ENCODE measurements at places on chromosomes 3 and 15. TPM values are rescaled to one million over a fixed set of nuclear protein-coding genes. Genes with fewer than 3 reads are reported as not detected.
A peak's percentile ranks its signal among the peaks of the same experiment; 100 is the strongest.

- DNase-seq: no peak
These were observed 40.2 kb upstream of the PYGO1 start for GRCh38 chr15:55628369-55628730.

The BCHE gene
- 36.5 TPM for total RNA-seq

The SLTM gene
- total RNA-seq: 50.6 TPM

DNA sequence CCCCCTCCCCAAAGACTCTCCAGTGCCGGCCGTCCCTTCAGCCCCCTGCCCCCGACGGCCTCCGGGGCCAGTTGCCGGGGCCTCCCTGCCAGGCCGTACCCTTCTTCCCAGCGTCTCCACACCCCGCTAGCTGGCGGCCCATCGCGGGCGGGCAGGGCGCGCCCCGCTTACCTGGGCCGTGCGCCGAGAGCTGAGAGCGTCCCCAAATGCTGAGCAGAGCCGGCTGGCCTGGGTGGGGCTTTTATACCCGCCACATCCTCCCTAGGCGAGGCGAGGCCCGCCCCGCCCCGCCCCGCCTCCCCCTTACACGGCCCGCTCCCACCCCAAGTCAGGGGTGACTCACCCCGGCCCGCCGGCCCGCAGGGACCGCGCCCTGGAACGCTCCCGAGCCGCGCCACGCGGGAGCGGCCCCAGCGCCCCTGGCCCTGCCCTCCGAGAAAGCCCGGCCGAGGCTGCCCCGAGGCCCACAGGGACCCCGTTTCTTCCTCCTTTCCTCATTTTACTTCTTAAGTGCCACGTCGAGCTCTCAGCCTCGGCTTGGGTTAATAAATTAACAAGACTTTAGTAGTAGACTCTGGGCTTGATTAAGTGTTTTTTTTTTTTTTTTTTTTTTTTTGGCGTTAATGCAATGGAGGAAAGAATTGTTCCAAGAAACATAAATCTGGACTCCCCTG is at the start of gene ANXA2:
Gene ANXA2, minus strand, starts transcription at position 215 of the 674 bp plus-strand sequence. CDS start 11,911 bp downstream, outside the sequence.
- peak; percentile 89 for DNase-seq

GRCh38 chr15:70399204-70399603 is 301.5 kb upstream of the TLE3 start:
- DNase-seq: no peak

DNA sequence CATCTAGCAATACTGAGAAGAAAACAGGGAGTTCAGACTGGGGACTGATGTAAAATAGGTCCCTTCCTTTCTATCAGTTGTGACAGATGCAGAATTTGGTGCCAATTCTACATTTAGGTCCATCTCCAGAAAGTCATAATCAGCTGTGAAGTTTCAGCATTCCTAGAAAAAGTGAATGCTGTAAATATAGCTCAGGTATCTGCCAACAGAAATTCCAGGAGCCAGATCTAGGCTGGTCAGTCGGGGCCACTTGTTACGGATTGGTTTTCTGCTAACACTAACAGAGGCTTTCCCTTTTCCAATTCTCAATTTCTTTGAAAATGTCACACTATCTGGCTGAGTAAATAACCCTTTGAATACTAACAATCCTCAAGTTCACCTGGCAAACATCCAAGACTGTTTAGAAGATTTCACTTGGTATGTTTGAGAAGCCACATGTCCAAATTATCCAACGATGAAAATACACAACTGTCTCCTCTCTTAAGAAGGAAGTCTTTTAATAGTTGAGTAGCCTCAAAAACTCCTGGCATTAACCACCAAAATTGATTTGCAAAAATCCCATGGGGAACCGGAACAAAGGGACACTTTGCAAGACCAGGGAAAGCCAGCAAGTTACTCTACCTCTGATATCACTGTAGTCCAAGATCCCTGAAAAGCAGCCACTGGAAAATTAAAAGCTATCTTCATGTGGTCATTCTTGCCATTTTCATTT is 222.3 kb downstream of the ZMAT3 start:
- no peak for DNase-seq

- DNase-seq: no peak
These were observed 214.4 kb upstream of the CBLB start for GRCh38 chr3:106083207-106083606.

The ENTPD3 gene
- total RNA-seq: not detected

DNA sequence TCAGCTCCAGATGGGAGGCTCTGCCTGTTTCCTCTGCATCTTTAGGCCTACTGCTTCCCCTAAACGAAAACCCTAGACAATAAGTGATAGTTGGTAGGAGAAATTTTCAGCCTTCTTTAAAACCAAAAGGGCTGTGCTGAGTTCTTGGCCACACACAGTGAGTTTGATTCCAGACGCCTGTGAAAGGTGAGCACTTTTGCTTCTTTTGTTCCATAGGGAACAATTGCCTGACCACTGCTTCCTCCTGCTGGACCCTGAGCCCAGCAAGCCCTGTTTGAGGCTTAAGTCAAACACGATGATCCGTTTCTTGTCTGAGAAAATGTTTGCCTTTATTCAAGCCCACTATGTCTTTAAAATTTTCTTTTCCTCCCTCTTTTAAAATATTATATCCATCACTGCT is 493.9 kb downstream of the ZIC1 start:
- no peak for DNase-seq

The SI gene
- not detected for total RNA-seq

The IFRD2 gene
- total RNA-seq: 78.7 TPM

The CHRNA3 gene
- total RNA-seq: not detected

DNA sequence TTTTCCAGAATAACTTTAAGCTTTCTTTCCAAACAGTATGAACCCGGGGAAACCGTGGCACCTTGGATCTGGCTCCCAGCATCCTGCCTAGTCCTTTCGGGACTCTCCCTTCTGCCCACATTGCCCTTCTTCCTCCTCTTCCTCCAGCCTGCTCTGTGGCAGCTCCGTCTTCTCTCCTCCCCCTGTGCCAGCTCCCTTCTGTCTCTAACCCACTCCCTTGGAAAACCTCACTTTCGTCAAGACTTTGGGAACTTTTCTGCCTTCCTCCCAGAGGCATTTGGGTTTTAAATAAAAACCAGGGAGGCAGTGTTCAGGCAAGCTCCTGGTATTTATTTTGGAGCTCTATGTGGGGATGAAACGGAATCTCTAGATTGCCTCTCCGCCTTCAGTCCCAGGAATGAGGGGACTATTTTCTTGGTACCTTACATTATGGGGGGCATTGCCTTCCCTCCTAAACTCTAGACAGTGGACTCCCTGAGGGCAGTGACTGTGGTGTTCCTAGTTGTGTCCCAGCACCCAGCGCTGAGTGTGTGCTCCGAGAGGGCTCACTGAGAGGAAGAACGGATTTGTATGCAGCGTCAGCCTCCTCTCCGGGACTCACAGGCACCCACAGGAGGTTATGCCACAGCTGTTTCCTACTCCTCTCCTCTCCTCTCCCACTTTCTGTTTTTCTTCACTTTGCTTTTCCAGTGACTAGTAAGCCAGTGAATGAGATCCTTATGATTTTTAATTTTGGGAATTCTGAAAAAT is 105.4 kb upstream of the MRPS22 start:
- DNase-seq: no peak

DNA sequence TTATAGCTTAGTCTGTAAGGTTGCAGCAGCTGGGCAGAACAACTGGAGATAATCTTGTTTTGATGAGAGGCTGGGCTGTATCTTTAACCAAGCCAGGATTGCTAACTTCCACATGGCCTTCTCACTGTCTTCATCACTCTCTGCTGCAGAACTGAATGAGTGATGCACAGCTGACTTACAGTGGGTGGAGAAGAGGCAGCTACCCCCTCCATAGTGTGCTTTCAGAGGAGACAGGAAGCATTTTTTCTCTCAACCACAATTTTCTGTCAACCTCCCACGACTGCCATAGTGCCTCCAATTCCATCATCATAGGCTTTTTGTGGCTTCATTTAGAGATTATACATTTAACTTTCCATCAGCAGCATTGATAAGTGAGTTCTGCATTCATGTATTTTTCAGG is 168.2 kb downstream of the CLSTN2 start:
- DNase-seq: no peak

The TTLL13 gene
- total RNA-seq: under 0.01 TPM

The ACKR4 gene
- 1.3 TPM for total RNA-seq

GRCh38 chr3:157500232-157500631 is 3.0 kb downstream of the VEPH1 start:
- no peak for DNase-seq

Measured in lung microvascular endothelial cell (primary cell).